Stimulated activated CD4-positive, alpha-beta T cell treated with anti-CD3 and anti-CD28 coated beads, Interleukin-4, amount 100 ng/mL, for 4 hours (primary cell): ENCODE measurements at places on chromosomes 3 and 15.

GRCh38 chr15:81097116-81097889 lies 36.8 kb upstream of the CFAP161 start:
- DNase-seq, result no peak

- no peak for DNase-seq
Measured at GRCh38 chr3:39657775-39658174, 151.6 kb upstream of the MYRIP start.

DNA sequence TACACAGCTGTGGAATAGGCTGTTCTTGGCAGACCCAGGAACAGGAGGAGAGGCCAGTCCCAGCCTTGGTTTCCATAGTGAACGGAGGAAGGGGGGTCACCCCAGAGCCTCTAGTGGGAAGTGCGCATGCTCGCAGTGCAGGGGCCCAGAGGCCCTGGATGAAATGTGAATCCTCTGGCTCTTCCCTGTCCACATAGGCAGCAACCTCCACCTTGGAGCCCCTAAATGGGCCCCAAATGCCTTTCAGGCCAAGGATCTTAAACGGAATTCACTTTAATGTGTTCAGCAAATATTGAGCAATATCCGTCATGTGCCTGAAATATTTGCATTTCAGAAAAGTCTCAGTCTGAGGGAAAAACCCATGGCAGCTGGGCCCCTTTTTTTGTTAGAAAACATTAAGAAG lies 3.3 kb upstream of the NDN start:
- no peak for DNase-seq

DNA sequence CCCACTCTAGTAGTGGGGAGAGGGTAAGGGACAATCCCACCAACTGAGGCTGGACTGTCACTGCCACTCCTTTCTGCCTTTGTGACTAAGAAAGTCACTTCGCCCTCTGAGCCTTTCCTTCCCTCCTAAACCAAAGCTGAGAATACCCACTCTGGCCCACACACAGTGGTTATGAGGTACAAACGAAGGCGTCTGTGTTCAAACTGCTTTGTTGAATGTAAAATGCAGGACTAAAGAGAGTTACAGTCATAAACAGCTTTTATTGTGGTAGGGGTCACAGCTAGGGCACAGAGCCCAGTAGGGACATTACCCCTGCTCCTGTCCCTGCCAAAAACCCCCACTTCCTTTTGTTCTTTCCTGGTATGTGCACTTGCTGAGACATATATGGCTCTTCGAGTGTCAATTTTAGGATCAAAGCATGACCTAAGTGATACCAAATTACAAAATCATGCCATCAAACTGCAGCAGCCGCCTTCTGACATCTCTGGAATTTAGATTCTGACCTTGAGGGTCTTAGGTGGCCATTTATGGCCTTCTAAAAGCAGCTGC lies 45.1 kb downstream of the CTDSPL start:
- no peak for DNase-seq

DNA sequence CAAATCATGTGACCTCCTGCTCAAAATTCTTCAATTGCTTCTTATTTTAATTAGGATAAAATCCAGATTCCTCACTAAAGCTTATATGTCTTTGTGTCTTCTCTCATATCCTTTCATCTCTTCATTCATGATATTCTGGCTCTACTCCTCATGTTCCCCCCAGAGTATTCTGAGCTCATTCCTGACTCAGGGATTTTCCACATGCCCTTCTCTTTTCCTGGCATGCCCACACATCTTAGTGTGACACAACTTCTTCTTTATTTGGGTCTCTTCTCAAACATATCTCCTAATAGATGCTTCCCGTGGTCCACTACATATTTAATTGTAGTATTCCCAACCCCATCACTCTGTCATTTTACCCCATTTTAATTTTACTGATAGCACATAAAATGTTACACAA lies 15.2 kb upstream of the MBNL1 start:
- DNase-seq, result no peak

DNA sequence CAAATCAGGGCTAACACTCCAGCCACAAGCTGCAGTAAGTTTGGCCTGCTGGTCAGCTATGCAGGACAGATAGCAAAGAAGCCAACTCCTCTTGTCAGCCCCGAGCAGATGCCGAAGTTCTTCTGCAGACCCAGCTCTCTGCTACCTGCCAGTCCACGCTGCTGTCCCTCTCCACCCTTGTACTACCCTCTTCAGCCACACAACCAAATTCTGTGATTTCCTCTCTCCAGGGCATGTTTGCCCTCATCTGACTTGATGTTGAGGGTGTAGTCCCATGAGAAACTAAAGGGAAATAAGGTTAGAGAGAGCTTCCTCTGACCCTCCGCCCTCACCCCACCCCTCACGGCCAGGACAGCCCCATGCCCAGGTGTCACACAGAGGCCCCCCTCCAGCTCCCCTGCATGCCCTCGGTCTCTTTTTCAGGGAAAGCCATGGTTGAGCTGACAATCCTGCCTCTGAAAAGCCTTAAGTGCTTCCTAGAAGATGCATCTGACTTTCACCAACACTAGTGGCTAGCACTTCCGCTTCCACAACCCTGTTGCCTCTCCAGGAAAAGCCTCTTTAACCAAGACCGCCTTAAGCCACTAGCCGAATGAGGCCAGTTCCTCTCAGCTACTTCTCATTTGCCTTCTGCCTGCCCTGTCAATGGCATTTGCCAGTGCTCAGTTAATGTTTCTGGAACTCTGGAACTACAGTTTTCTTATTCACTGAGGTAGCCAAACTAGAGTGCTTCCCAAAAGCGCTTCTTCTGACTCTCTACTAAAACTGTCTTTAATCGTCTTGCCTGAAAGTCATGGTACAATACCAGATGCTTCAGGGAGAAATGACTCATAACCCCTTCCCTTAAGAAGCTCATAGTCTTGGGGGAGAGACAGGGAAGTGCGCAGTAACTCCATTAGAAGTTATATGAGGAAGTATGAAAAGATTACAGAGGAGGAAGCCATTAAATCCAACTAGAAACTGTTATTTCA lies 300.4 kb upstream of the STT3B start:
- DNase-seq, result no peak
